GF-D8 (cell line): ENCODE measurements at places on chromosomes 5 and 9.

GRCh38 chr9:123686829-123687192 lies 243.1 kb downstream of the DENND1A start:
- no peak for DNase-seq

GRCh38 chr9:114487607-114488300 lies 17.5 kb downstream of the WHRN start:
- peak; percentile 2 for DNase-seq

DNA sequence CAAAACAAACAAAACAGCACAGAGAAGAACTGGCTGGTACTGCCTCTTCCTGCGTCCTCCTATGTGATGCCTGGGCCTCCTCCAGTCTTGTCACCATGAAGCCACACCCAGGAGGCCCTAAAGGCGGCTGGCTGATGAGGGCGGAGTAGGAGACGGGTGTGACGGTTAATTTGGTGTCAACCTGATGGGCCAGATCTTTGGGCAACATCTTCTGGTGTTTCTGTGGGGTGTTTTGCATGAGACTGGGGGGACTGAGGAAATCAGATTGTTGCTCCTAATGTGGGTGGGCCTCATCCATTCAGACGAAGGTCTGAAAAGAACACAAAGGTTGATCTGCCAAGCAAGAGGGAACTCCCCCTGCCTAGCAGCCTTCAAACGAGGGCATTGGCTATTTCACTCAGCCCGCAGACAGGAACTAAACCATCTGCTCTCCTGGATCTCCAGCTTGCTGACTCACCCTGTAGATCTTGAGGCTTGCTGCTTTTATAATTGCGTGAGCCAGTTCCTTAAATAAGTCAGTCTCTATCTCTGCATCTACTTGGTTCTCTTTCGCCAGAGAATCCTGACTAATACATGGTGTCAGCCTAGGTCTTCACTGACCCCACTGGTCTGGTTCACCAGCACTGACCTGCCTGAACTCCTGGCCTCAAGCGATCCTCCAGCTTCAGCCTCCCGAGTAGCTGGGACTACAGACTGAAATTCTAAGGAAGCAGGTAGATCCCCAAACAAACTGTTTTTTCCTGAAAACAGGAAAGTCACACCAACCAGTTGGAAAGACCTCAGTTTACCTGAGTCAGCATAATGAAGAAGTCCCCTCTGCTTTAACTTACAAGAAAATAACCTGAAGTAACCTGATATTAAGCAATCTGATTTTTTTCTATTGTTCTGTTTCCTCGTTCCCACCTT lies 12.8 kb upstream of the ZFP62 start:
- peak; percentile 48 for DNase-seq

GRCh38 chr5:139641116-139642080 lies 6.8 kb upstream of the CXXC5 start:
- DNase-seq: no peak

- DNase-seq: no peak
Measured at GRCh38 chr5:112483704-112484103, 64.6 kb upstream of the EPB41L4A start.
